Psoas muscle (tissue), 8 donors: ENCODE measurements at places on chromosomes 3 and 15. TPM values are rescaled to one million over a fixed set of nuclear protein-coding genes. Genes with fewer than 3 reads are reported as not detected.

GRCh38 chr3:25015599-25015998 lies 412.5 kb upstream of the RARB start:
- no peak for DNase-seq

DNA sequence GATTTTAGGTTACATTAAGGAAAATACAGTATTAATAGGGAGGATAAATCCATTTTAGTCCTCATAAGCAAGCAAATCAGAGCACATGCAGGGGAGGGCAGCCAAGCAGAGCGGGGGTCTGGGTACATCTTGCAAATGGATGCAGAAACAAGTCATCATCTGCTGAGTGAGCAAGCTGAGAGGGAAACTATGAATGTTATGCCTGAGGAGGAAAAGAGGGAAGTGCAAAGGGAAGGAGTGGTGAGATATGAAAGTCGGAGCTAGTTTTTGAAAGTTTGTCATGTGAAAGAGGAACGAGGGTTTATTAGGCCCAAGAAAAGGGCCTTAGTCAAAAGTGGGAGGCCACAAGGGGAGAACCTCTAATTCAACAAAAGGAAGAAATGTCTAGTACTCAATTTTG lies 15.4 kb downstream of the PTX3 start:
- no peak for DNase-seq

DNA sequence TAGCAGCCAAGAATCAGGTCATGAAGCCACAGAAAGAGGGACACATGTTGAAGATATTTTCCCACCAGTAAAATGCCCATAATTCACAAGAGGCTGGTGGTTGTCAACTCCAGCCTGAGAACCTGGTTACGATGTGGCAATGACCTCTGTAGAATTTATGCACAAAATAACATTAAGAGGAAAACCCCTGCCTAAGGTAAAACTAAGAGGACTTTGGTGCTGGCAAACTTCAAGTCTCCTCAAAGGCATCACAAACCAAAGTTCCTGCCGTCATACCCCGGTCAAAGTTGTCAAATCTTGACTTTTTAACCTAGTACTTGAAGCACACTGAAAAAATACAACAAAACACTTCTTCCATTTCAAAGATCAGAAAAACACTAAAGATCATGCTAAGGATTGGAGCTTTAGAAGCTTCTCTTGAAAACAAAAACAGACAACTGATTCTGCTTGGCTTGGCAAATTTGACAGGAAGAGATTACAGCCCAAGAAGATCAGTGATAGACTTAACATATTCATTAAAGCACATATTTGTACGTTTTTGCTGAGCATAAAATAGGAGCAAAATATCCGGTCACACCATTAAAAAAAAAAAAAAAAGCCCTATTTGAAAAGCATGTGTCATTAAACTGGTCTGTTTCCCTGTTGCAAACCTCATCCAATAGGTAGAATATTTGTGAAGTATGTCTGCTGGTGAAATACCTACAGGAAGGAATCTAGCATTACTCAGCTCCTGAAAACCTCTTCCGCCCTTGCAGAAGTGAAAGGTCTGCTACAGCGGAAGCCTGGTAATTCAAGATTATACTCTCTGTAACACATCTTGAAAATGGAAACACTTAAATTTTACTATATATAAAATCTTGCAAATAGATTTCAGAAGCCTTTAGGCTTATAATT lies 22.8 kb downstream of the EIF4E3 start:
- no peak for DNase-seq

DNA sequence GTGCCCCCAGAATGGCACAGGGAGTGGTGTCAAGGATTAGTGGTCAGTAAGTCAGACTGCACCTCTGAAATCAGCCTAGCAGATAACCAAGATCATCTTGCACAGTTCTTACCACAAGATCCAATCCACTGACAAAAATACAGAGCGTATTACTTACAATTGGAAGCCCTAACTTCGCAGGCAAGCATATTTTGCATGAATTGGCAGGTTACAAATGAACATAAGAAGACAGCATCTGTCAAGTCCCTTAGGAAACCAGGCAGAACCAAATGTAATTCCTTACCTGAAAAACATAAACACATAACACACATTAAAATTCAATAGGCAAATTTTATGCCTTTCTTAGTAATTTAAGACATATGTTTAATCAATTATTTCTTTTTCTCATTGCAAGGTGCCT lies 293.4 kb downstream of the MAGI1 start:
- DNase-seq = no peak

DNA sequence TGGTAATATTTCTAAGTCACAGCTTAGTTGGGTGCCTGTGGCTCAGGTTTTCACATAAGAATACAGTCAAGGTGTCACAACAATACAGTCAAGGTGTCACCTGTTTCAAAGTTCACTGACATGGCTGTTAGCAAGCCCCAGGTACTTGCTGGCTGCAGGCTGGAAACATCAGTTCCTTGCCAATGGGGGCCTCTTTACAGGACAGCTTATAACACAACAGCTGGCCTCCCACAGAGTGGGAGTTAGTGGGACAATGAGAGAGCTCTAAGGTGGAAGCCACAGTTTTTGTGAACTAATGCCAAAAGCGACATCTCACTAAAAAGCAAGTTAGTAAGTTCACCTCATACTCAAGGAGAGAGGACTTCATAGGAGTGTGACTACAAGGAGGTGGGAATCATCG lies 45.4 kb downstream of the GPR156 start:
- DNase-seq = no peak

DNA sequence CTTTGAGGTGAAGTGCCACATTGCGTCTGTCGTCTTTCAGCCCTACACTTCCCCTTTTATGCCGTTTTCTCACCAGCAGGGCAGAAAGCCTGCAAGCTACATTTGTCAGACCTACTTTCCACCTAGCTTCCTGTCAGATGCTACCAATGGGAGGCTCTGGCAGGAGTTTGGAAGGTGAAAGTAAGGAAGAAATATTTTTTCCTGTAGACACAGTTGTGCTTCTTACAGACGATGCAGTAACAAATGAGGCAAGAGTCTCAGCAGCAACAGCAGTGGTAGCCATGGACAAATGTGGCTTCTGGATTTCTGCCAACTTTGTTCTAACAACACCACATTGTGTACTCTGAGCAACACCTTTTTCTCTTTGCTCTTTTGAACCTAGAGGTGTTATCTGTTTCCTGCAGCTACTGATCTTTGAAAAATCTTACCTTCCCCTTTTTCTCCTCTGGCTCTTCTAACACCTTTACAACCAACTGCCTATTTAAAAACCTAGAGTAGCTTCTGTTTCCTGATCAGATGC lies 70.6 kb upstream of the STT3B start:
- no peak for DNase-seq

DNA sequence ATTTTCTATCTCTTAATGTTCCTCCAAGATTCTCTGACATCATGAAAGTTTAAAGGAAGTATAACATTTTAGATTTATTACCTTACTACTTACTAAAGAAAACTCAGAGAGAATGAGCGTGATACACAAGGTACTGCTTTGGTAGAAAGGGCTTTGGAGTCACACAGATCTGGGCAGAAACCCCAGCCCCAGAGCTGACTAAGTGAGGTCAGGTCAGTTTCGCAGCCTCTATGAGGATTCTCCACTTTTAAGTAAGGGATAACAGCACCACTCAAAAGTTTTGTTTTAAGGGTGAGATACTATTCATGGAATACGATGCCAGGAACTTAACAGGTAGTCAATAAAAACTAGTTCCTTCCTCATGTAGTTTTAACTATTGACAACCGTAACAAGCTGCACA lies 76.1 kb downstream of the CLDN11 start:
- DNase-seq = no peak

The CALML4 gene
- polyA plus RNA-seq = 1.5 TPM

The FES gene
- 4.2 TPM for polyA plus RNA-seq

The SMCO1 gene
- polyA plus RNA-seq = 4.1 TPM
